ENCODE measurements at places on chromosomes 4 and X.

- DNase-seq, result peak; percentile 49
Measured at GRCh38 chr4:118994030-118994429, 105.4 kb downstream of the SYNPO2 start.

GRCh38 chrX:10783451-10783995 lies 163.1 kb upstream of the MID1 start:
- no peak for DNase-seq

- no peak for DNase-seq
Measured at GRCh38 chr4:38062776-38063097, 102.5 kb downstream of the PTTG2 start.

DNA sequence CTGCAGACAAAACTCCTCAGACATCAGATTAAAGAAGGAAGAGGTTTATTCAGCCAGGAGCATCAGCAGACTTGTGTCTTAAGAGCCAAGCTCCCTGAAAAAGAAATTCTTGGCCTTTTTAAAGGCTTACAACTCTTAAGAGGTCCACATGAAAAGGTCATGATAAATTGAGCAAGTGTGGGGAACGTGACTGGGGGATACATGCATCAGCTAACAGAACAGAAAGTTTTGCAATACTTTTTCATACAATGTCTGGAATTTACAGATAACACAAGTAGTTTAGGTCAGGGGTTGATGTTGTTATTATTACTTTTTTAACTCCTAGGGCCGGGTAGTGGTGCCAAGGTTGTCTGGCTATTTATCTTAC lies 55.6 kb upstream of the RBMX start:
- DNase-seq, result no peak

DNA sequence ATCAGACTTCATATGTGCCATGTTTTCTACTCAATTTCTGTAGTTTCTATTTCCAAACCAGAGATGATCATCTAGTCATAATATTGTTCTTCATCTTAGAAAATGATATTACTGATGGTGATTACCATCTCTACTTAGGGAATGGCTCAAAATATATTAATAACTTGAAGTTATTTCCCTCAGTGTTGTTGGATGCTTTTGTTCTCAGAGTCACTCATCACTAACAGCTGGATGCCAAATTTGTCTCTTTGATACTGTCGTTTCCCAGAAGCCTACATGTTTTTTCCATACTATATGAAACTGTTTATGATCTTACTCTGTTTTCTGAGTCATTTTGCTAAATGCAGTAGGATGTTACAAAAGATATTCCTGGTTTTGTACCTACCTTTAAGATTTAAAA lies 8.9 kb downstream of the PGAM4 start:
- DNase-seq, result no peak

- DNase-seq, result no peak
Measured at GRCh38 chr4:7388627-7389026, 46.1 kb downstream of the PSAPL1 start.

GRCh38 chrX:26557691-26558321 lies 341.8 kb downstream of the MAGEB5 start:
- no peak for DNase-seq

GRCh38 chrX:9775930-9776329 lies 10.3 kb upstream of the GPR143 start:
- no peak for DNase-seq

GRCh38 chrX:10223276-10223675 lies 66.5 kb downstream of the CLCN4 start:
- DNase-seq, result no peak

DNA sequence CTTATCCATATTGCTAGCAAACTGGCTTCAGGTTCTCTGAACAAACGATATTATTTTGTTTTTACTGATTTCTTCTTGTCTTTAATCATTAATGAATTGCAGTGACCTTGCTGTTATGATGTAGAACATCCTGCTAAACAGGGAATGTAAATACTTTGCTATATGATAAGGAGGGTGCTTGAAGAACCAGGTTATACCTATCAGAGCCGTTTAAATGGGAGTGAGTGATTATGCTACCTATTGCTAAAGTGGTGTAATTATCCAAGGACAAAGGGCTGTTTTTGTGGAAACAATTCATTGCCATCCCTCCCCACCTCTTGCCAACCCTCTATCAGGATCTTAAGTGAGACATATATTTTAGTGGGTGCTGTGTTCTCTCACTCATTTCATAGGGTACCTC lies 788.9 kb downstream of the RPA4 start:
- DNase-seq, result no peak

- DNase-seq, result peak; percentile 61
Measured at GRCh38 chr4:184473499-184474262, 669 bp downstream of the IRF2 start.

GRCh38 chrX:135484641-135485289 lies 35.7 kb upstream of the INTS6L start:
- no peak for DNase-seq

DNA sequence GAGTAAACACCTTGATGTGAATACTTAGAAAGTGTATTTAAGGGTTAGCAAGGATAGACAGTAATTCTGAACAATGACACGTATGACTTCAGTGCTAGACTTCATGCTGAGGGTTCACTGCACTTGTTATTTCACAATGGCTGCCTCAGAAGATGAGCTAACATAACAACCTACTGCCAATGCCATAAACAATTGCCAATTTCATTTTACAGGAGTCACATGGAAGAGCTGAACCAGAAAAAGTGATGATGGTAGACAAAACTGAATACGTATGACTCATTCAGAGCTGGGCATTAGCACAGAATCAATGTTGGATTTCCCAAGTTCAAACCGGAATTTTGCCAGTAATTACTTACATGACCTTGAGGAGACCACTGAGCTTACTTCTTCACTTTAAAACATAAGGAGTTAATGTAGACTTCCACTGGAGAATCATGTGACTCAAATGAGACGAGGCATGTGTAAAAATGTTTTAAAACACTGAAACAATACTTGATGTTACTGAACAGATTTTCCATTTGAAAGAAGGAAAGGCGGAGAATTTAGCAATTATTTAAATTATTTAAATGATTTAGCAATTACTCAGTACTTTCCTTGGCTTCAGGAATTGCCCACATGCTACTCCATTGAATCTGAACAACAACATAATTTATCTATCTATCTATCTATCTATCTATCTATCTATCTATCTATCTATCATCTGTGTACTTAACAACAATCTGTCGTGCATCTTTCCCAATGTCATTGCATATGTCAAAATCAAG lies 868.5 kb upstream of the SLIT2 start:
- DNase-seq, result no peak

- no peak for DNase-seq
Measured at GRCh38 chr4:152880263-152880662, 55.9 kb upstream of the FHDC1 start.

DNA sequence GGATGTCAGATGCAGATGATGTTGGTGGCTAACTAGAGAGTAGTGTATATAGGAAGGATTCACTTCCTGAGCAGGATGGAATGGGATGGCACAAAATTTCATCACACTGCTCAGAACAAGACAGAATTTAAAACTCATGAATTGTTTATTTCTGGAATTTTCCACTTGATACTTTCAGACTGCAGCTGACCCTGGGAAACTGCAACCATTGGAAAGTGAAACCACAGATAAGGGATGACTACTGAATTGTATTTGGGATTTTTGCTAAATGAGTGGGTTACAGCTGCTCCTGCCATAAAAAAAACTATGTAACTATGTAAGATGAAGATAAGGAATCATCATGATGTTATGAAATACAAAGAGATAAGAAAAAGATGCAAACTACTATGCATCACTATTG lies 51.4 kb downstream of the NPY5R start:
- no peak for DNase-seq

- DNase-seq, result no peak
Measured at GRCh38 chrX:122586831-122587230, 597.2 kb upstream of the GRIA3 start.

- DNase-seq, result peak; percentile 59
Measured at GRCh38 chrX:12975991-12976558, 1.2 kb downstream of the TMSB4X start.

DNA sequence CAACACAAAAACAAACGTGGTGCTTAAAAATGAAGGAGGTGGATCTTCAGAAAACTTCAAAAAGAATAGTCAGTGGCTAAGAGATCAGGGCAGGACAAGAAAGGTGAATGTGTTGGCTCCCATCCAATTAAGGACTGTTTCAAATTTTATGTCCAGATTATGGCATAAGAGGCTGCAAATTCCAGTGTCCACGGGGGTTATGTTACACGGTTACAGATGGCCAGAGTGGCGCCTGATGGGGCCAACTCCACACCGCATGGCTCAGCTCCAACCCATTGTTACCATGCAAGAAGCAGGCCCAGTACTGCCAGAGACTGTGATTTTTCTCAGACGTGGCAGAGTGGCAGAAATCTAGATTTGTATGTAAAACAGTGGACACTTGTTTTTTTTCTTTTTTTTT lies 168.4 kb upstream of the TENM3 start:
- no peak for DNase-seq

GRCh38 chr4:127775843-127776242 lies 6.3 kb upstream of the HSPA4L start:
- no peak for DNase-seq

DNA sequence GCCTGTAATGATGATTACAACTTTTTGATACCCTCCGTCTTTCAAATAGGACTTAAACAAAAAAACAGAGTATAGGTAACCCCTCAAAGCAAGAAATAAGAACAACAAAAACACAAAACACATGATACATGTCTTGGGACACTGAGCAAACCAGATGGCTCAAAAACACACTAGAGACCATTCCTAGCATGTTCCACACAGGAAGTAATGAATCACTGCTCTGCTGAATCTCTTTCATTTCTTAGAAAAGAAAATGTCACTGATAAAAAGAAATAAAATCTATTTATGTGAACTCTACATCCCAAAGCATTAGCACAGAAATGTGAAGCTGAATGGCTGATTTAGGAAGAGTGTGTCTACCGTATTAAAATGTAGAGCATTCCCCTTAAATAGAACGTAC lies 134.5 kb upstream of the IL15 start:
- DNase-seq, result no peak

- DNase-seq, result no peak
Measured at GRCh38 chrX:110992611-110993010, 103.4 kb upstream of the PAK3 start.

DNA sequence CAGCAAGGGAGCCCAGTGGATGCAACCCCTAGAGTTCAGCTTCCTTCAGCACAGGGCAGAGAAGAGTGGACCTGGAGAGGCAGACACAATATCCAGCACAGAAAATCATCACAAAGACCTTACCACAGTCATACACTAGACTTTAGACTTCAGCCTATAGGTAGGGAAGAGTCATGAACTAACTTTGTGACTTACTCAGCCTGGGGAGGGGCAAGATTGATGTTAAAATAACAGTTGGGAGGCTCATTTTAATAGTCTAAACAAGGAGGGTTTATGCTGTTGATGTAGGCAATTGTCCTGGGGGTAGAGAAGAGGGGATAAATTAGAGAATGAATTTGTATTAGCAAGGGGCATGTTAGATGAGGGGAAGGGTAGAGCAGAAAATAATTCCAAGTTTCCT lies 124.2 kb downstream of the SOWAHB start:
- no peak for DNase-seq

- DNase-seq, result no peak
Measured at GRCh38 chrX:69136546-69137331, 28.5 kb downstream of the PJA1 start.

DNA sequence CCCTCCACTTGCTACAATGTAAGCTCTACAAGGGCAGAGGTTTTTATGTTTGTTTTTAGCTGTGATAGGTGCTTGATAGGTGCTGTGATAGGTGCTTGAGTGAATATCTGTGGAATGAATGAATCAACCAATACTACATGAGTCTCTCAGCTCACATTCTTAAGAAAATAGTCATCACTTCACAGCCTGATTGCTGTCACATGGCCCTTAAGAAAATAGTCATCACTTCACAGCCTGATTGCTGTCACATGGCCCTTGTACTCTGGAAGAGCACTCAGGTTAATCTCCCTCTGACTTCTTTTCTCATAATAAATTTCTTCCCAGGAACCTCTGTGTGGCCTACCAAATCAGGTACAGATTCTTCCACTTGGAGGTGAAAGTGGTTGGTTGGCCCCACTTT lies 335.2 kb downstream of the TENM3 start:
- DNase-seq, result no peak

DNA sequence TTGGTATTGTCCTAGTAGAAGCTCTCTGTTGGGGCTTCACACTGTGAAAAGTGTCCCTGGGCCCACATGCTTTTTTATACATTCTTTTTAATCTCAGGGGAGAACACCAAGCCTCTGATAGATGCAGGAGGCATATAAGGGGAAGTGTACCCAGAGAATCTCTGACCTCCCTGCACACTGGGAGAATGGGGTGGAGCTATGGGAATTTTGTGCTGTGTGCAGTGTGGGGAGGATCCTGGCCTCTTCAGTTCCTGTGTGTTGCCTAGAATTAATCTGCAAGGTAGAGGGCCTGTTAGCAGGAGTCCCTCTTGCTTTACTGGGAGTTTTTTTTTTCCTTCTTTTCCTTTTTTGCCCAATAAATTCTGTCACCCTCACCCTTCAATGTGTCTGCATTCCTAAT lies 49.2 kb upstream of the SPIN4 start:
- no peak for DNase-seq

- no peak for DNase-seq
Measured at GRCh38 chr4:51835855-51836254, 7.1 kb upstream of the DCUN1D4 start.

DNA sequence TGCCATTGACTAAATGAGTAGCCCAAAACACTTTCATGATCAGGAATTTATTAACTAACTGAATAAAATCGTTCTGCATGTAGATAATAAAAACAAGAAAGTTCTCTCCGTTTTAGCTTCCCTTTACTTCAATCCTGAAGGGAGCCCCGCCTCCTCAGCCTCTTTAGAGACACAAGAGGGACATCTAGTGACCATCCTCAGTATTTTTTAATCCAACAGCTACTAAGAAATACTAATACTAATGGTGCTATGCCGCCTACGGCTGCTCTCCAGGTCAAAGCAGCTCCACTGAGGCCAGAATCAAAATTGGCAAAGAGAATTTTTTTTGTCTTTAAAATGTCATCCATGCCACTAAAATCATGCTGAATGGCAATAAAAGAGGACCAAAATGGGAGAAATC lies 3.2 kb upstream of the PCDH19 start:
- DNase-seq, result no peak

DNA sequence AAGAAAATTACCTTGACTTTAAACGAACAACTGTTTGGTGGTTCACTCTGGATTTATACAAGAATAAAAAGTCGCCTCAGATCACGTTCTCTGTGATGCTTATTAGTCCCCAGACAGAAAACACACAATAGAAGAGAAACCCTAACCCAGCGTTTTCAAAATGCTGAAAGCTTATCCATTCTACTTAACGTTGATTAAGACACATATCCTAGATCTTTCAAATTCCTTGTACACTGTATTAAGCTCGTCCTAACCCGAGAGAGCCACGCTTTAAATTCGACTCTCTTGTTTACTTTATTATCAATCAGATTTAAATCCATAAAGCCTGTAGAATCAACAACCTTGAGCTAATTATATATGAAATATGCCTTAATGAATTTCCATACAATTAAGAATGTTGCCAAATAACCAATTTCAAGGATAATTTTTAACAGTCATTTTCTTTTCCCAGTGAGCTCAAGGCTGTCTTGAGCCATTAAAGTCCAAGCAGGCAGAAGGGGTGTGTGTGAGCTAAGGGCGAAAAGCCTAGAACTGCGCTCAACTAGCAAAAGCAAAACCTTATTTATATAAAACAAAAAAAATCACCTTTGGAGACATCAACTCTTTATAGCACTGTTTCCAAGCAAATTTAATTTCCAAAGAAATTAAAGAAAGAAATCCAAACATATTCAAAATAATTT lies 981 bp upstream of the PITX2 start:
- DNase-seq, result no peak

Data from ureter (tissue), 1 donor.